GM12864 (cell line): ENCODE measurements at places on chromosomes 5 and 9.

GRCh38 chr5:140969880-140970279, 3.6 kb downstream of the PCDHAC2 start:
- DNase-seq = no peak

DNA sequence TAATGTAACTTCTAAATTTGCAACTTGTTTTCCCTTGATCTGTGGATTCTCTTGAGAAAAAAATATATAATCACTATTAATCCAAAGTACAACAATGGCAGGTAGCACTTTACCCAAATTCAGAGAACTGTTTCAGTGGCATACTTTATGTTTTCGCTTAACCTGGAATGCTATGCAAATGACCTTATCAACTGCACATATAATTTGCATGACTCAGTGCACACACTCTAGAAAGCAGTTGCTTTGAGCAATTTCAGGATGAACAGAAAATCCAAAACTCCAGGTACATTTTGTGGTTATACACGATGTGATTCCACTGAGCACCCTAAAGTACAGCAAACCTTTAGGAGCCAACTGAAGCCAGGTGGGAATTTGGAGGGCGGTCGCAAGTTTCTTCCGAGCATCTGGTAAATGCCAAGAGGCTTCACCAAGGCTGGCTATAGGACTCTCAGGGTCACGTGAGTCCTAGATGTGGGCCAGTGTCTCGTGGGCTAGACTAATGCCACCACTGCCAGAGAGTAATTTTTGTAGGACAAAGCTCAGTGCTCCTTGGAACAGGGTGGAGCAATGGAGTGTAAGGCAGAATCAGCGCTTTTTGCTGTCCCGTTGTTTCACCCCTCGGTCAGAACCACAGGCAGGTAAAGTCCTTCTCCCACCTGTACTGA, 37.3 kb downstream of the DMGDH start:
- no peak for DNase-seq

DNA sequence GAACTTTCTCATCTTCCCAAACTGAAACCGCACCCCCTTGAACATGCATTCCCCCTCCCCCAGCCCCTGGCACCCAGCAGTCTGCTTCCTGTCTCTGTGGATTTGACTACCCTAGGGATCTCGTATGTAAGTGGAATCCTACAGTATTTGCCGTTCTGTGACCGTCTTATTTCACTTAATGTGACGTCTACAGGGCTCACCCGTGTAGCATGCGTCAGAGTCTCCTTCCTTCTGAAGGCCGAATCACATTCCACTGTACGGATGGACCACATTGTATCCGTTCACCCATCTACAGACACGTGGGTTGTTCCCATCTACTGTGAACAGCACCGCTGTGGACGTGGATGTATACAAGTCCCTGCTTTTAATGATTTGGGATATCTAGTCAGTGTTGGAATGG, 4.5 kb downstream of the PRRX2 start:
- DNase-seq = no peak

GRCh38 chr5:11166923-11167322, 405.9 kb upstream of the DAP start:
- no peak for DNase-seq

- DNase-seq = no peak
These were observed 526.4 kb downstream of the NR2F1-AS1 start for GRCh38 chr5:93054424-93055163.

GRCh38 chr5:155897761-155898160, 429.2 kb upstream of the SGCD start:
- no peak for DNase-seq

DNA sequence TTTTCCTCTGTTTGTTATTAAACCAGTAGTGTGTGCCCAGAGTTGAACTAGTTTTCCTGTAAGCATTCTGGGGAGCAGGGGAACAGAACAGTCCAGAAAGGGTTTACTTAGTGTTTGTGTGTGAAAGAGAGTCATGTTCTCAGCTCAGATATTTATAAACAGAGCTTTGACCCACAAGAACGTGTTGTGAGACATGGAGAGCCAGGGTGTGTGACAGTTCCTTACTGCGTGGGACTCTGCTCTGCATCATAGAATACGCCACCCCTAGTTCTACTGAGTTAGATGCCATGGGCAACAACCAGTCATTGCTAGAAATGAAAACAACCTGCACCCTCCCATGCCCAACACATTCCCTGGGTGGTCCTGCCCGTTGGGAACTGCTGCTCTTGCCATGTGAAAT, 330.7 kb downstream of the NDUFS4 start:
- DNase-seq = no peak

GRCh38 chr5:125896368-125896767, 526.8 kb upstream of the GRAMD2B start:
- no peak for DNase-seq

DNA sequence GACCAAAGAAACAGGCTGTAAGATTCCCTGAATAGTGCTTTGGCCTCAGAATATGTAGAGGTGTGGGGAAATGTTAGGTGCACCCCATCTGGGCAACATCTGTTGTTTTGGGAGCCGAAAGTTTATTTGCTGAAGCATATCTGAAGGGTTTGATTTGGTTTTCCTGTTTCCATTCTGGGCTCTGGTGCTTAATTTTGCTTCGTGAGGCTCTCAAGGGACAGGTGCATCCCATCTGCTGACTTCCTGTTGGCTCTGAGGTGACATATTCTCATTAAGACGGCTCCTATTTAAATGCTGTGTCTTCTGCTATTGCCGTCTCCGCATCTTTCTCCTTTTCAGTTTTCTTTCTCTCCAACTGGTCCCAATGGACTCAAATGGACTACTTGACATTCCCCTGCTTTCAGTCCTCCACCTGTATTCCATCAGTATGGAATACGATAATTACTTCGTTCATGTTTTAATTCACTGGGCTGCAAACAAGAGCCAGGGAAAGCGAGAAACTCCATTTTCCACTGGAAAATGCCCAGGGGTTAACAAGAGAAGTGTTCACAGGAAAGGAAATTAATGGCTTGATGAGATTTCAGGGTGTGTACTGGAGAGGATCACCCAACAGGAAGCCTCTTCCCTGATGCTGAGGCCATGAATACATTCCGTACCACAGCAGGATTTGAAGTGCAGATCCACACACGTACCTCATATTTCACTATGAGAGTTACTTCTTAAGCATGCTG, 104.0 kb downstream of the MTX3 start:
- peak; percentile 19 for DNase-seq

DNA sequence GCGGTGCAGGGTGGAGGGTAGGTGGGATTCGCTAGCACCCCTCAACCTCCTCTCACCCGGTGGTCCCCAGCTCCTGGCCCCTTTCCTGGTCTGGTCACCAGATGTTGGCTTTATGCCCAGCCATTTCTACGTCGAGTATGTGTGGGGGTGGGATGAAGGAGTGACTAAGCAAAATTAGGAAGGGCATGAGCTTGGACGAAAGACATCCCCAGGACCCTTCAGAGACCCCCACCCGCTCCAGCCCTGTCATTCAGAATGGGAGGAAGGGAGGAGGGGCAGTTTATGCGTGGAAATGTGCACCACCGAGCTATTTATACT, 742 bp downstream of the BHMT2 start:
- DNase-seq = no peak

DNA sequence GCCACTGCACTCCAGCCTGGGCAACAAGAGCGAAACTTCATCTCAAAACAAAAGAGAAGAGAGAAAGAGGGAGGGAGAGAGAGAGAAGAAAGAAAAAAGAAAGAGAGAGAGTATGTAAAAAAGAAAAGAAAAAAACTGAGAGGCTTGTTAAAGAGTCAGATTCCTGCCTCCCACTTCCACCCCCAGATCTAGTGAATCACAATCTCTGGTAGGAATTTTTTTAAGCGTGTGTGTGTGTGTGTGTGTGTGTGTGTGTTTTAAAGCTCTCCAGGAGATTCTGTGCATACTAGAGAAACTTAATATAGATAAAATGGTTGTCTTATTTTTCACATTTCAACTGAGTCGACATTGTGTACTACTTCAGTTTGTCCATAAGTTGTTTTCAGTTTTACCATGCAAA, 32.0 kb downstream of the SAR1B start:
- DNase-seq = no peak

DNA sequence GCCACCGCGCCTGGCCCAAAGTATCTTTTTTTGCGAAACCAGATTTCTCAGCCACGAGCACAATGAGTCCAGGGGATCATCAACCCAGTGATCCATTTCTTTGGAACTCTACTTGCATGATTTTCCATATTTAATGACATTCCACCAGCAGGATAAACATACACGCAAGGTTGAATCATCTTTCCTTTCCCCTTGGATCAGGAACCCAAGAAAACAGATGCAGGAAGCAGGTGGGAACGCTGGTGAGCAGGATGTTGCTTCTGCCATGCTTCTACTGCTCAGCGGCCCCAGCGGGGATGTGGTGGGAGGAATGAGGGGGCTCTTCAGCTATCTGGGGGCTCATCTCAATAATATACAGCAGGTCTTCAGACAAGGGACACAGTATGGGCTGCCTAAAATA, 118.2 kb downstream of the SEC61B start:
- no peak for DNase-seq

DNA sequence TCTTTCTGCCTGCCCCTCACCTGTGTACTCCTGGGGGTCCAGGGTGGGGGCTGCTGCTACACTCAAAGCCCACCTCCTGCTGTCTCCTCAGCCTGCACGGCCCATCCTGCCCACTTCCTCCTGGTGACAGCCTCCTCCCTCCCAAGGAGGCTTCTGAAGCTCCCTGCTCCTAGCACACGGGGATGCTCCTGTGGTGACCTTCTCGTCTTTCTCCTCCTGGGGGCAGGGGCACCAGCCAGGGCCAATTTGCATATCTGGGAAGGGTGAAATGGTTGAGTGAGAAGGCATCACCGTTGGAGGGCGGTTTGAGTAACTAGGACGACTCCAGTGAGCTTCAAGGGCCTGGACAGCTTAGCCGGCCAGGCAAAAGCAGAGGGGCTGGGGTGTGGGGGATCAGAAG, 51.9 kb upstream of the COL5A1 start:
- no peak for DNase-seq

DNA sequence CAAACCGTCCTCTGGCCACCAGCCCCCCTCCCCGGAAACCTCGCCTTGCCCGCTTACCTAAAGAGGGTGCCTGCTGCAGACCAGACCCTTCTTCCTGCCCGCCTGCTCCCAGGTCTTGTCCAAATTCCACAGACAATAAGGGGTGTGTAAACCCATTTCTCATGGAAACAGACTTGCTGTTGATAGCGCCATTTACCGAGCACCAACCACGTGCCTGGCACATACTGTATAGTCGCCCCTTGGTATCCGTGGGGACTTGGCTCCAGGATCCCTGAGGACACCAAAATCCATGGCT, 25.1 kb downstream of the CDHR2 start:
- DNase-seq = no peak

DNA sequence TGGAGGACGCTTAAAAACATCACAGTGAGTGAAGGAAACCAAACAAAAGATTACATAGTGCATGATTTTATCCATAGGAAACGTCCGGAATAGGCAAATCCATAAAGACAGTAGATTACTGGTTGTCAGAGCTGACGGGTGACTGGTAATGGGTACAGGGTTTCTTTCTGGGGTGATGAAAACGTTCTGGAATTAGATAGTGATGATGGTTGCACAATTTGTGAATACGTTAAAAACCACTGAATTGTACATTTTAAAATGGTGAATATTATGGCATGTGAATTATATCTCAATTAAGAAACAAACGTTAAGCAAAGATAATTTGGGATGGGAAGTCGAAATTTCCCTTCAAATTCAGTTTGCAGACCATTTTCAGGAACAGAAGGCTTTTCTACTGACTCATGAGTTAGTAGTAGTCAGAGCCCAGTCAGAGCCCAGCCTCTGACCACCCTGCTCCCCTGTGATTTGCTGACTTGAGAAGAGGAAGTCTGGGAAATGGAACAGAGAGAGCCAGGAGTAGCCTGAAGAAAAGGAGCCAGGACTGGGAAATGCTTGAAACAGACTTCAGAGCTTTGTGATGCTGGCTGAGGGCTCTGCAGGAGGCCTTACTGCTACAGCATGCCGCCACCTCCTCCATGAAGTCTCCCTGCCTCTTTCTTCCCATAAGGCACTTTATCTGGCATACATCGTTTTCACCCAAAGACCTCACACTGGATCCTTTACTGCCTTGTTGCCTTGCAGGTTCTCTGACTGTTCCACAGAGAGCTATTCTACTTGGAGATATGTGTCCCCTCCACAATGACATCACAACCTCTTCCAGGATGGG, 46.4 kb upstream of the CTNNA1 start:
- no peak for DNase-seq

GRCh38 chr5:69525490-69525889, 32.9 kb downstream of the OCLN start:
- no peak for DNase-seq

- no peak for DNase-seq
These were observed 178.3 kb downstream of the MRPS30 start for GRCh38 chr5:44987026-44987425.

- peak; percentile 73 for DNase-seq
These were observed 33.6 kb upstream of the GLIPR2 start for GRCh38 chr9:36102742-36103495.

DNA sequence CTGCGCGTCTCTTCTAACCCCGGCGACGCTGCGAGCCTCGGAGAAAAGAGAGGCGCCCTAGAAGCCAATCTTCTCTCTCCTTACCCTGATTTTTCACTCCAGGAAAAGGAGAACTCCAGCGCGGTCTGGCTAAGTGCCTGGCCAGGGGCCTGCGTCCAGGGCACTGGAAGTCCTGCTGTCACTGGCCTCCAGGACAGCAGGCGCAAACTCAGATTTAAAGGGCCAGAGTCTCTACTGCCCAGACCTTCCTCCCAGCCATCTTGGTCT, 553 bp upstream of the FOXB2 start:
- DNase-seq = no peak

DNA sequence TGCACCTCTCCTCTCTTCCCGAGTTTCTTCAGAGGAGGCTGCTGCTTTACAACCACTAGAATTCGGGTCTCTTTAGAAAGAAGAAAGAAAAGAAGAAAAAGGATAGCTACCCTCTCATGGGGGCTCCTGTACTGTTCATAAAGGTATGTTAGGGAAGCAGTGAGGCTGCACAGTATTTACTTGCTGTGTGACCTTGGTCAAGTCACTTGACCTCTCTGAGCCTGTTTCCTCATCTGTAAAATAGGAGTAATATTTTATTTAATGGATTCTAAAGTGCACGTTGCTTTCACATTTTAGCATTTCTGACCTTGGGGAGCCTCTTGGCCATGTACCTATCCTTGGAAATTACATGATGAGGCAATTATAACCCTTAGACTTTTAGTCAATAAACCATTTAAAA, 88.8 kb downstream of the SETX start:
- DNase-seq = no peak

DNA sequence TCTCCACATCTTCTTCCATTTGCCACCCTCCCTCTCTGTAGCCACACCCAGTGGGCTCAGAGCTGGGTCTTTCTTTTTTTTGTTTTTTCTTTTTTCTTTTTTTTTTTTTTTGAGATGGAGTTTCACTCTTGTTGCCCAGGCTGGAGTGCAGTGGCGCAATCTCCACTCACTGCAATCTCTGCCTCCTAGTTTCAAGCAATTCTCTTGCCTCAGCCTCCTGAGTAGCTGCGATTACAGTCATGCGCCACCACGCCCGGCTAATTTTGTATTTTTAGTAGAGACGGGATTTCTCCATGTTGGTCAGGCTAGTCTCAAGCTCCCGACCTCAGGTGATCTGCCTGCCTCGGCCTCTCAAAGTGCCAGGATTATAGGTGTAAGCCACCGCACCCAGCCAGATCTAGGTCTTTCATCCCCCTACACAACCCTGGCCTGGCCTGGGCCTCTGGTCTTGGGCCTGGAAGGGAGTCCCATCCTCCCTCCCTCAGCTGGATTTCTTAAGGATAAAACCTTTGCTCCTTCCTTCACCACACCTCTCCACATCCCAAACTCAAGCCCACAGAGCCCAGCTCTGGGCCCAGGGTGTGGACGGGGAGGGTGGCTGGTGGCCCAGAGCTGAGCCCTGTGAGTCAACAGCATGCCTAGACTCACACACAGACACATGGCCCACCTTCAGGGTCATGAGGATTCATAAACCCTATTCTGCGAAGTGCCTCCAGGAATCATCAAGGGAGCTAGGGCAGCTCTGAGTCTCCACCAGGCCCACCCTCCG, 18.8 kb upstream of the KCNIP1 start:
- DNase-seq = no peak
